ENCODE measurements at places on chromosomes 13 and 19.

DNA sequence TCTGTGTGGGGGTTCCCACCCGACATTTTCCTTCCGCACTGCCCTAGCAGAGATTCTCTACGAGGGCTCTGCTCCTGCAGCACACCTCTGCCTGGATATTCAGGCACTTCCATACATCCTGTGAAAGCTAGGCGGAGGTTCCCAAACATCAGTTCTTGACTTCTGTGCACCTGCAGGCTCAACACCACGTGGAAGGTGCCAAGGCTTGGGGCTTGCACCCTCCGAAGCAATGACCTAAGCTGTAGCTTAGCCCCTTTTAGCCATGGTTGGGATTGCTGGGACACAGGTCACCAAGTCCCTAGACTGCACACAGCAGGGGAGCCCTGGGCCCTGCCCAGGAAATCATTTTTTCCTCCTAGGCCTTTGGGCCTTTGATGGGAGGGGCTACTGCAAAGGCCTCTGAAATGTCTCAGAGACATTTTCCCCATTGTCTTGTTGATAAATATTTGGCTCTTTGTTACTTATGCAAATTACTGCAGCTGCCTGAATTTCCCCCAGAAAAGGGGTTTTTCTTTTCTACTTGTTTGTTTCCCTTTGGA, 1004.8 kb downstream of the OLFM4 start:
- no peak for DNase-seq

GRCh38 chr13:104357174-104357573, 1291.0 kb upstream of the SLC10A2 start:
- no peak for DNase-seq

GRCh38 chr19:19103167-19103566, 35.1 kb downstream of the TMEM161A start:
- no peak for DNase-seq

GRCh38 chr19:42284066-42284501, 15.0 kb downstream of the CIC start:
- no peak for DNase-seq

- no peak for DNase-seq
Measured at GRCh38 chr13:66402066-66402465, 828.1 kb downstream of the PCDH9 start.

GRCh38 chr13:24887759-24888158, 123.8 kb downstream of the RNF17 start:
- no peak for DNase-seq

Data from cerebellar nuclear complex (tissue), 1 donor.